ENCODE measurements at places on chromosomes 4 and X.
A peak's percentile ranks its signal among the peaks of the same experiment; 100 is the strongest.

DNA sequence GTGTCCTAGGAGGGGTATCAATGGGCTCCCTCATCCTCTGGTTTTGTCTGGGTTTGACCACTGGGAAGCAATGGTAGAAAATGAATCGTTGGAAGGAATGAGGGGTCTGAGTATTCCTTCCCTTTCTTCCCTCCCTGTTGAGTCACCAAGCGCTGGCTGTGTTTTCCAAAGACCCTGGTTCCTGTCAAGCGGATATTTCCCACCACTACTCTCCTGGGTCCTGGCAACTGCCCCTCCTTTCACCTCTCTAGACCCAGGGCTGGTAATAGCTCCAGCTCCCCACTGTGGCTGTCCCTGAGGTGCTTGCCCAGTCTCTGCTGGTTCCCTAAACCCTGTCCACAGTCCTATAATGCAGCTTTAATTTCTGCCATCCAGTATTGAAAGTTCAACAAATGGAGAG is 22.2 kb downstream of the SMIM43 start:
- DNase-seq: no peak

- no peak for DNase-seq
These were observed 276.5 kb upstream of the CTSO start for GRCh38 chr4:156230176-156230575.

- DNase-seq: no peak
These were observed 423.7 kb downstream of the PDGFC start for GRCh38 chr4:156547891-156548290.

GRCh38 chr4:118335324-118335723 is 17.5 kb downstream of the PRSS12 start:
- no peak for DNase-seq

GRCh38 chrX:39065051-39065871 is 264.0 kb downstream of the MID1IP1 start:
- peak; percentile 85 for DNase-seq

GRCh38 chr4:2869659-2870058 is 26.0 kb downstream of the ADD1 start:
- DNase-seq: peak; percentile 20

DNA sequence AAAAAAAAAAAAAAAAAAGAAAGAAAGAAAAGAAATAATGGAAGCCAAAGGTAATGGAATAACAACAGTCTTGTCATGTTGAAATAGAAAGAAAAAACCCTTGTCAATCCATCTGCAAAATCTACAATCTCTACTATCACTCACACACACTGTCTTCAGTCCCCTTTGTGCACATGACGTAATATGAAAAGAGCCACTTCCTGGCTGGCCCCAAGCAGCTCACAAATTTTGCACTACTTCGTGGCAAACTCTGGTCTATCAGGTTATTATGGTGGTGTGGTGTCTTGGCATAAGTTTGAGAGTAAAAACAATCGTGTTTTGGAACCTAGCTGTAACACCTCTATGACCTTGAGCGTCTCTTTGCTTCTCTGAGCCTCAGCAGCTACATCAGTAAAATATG is 8.3 kb upstream of the AFAP1 start:
- no peak for DNase-seq

DNA sequence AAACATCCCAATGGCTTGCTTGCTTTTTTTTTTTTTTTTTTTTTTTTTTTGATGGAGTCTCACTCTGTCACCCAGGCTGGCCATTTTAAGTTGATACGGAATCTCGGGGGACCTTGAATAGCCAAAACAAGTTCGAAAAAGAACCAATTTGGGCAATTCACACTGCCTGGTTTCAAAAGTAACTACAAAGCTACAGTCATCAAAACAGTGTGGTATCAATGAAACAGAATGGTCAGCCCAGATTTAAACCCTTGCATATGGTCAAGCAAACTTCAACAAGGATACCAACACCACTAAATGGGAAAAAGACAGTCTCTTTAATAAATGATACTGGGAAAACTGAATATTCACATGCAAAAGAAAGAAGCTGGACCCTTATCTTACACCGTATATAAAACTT is 41.8 kb downstream of the BRCC3 start:
- DNase-seq: no peak

DNA sequence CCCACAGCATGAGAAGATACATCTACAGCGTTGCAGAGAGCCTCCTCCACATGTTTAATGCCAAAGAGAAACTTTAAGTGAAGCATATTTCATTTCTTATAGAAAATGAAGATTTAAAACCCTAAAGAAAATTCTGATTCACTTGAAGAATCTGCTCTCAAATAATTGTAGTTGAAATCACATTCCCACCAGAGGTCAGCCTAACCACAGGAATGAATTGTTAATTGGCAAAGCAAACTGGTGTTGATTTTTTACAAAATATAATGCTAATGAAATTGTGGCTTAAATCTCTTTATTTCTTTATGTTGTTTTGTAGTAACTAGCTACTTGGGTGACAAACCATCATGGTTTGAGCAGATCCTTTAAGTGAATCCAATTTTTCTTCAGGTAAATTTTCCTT is 31.1 kb upstream of the WDR17 start:
- no peak for DNase-seq

DNA sequence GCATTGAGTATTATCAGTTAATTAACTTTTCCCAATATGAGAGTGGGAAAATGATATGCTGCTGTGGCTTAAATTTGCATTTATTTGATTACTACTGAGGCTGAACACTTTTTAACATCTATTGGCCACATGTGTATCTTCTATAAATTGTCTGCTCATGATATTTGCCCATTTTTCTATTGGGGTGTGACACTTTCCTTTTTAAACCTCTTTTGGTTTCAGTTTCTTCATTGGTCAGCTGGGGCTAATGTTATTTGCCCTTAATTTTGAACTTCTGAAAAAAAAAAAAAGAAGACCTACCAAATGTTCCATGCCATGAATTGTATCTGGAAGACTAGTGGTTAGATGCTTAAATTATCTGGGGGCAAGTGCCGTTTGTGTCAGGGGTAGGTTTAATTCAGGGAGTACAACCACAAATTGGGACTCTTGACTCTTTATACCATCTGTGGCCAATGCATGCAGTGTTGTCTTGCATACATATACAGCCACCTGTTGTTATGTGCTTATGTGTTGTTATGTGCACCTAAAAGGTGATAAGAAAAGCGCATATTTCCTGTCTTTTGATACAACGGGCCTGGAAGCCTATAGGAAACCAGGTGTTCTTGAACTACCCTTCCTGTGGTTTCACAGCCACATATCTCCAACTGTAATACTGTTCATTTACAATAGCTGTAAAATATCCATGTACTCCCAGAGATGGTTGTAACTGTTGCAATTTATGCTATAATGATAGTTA is 49.0 kb downstream of the SH2D1A start:
- no peak for DNase-seq

- DNase-seq: no peak
These were observed 17.6 kb downstream of the MAGEA8 start for GRCh38 chrX:149898554-149898953.

DNA sequence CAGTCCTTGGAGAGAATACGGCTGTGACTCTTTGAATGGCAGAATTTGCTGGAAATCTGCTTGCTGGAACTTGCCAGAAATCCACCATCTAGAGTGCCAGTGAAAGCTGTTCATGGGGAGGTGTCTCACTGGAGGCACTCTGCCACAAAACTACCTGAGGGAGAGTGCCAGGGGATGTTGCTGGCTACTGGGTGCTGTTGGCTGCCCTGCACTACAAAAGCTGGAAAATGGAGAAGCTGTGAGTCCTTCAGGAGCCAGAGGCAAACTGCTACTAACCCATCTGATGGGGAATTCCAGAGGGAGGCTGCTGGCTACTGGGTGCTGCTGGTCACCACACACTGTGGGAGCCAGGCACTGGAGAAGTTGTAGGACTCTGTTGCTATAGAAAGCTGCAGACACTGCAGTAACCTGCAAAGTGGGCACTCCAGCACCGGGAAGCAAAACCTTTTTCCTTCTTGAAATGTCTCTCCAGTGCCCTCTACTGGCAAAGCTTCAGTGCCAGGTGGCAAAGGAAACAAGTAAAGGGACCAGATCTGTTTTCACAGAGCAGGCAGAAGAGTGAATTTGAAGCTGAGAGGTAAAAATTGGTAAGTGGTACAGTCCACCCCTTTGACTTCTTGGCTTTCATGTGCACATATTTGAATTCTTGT is 47.8 kb upstream of the HSD17B10 start:
- DNase-seq: no peak

DNA sequence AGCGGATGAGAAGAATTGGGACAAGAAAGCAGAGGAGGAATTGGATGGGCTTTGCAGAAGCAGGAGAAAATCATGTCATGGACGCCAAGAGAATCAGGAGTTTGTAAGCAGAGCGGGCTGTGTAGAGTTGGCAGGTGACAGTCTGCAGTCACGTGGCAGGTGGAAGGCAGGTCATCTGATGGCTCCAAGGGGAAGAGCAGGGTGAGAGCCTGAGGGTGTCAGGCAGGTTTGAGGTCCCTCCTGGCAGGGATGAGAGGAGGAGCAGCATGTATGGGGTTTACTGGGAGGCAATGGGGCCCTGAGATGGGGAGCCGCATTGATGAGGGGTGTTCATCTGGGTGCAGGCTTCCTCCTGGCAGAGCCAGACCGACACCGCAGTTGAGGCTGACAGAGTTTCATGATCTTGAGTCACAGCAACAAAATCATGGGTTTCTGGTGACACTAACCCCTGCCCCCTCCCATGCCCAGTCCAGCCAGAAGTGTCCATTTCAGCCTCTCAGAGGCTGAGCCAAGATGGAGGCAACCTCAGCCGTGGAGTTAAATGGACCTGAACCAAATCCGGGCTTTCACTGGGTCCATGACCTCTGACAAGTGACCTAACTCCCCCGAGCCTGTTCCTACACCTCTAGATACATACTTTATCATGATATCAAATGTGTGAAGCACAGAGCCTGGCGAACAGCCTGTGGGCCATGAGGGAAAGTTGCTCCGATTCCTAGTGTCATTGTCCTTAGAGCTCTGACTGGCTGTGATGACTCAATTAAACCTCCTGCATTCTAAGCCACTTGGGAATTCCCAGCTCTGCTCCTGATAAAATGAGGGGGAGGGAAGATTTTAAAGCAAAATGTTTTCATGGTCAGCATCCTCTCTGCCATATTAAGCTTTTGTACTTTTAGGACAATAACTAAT is 36.1 kb downstream of the EVC start:
- DNase-seq: no peak

- DNase-seq: no peak
These were observed 51.6 kb downstream of the RS1 start for GRCh38 chrX:18620349-18620748.

DNA sequence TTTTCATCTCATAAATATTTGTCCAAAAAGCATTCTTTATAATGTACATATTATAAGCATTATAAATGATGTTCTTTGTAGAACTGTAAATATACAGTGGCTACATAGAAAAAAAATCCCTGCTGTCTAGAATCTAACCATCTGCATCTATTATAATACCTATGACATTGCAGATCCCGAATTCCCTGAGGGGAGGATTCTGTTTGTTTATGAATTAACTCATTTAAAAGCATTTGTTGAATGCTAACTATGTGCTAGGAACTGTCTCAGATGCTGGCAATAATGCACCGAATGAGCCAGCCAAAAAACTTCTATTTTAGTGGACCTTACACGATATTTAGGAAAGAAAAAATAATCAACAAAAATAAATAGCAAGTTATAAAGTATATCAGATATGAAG is 189.6 kb downstream of the PACRGL start:
- DNase-seq: no peak

- DNase-seq: no peak
These were observed 144.8 kb downstream of the SHROOM3 start for GRCh38 chr4:76579596-76580375.
